Stimulated activated CD4-positive, alpha-beta T cell treated with anti-CD3 and anti-CD28 coated beads, TNF-alpha, amount 100 ng/mL, for 24 hours (primary cell): ENCODE measurements at places on chromosomes 2 and 18.

GRCh38 chr2:121832412-121833357, 77.2 kb downstream of the TSN start:
- no peak for DNase-seq

DNA sequence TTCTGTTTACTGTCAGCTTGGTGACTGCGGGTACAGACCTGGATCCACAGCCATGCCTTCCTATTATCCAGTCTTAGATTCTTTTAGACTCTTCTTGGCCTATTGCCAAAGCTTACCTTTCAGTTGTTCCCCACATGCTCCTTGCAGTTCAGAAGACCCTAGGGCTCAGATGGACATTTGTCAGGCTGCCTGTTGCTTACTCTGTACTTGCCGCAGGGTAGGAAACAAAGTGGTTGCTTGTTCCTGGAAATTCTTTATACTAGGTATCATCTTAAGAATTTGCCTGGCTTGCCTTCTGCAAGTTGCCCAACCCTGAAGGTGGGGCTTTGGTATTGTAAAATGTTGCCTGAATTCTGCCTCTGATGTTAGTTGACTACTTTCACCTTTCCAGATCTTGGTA, 24.4 kb downstream of the CD28 start:
- DNase-seq = no peak

- DNase-seq = no peak
These were observed 164.9 kb downstream of the SMAD7 start for GRCh38 chr18:48785736-48786454.

GRCh38 chr18:76405681-76406356, 89.2 kb downstream of the ZNF516 start:
- DNase-seq = no peak
